ENCODE measurements at places on chromosomes 3 and 15. TPM values are rescaled to one million over a fixed set of nuclear protein-coding genes. Genes with fewer than 3 reads are reported as not detected.
A peak's percentile ranks its signal among the peaks of the same experiment; 100 is the strongest.

DNA sequence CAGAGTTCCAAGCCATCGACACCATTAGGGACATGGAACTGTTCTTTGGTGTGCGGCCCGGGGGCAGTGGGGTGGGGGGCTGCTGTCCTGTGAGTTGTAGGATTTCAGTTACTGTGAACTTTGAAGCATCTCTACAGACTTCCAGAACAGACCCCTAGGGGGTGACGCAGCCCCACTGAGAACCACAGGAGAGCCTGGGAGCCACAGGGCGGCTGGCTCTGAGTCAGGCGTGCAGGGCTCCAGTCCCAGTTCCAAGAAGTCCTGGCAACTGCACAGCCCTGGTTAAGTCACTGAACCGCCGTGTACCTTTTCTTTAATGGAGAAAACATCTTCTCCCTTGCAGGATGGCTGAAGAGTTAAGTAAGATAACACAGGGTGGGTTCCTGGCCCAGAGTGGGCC, 23.5 kb upstream of the LRTM1 start:
- DNase-seq = no peak
- no peak overlapping the region for H3K27ac ChIP-seq
- H3K36me3 ChIP-seq = no peaks in the 10 kb centered on the region
- H3K27me3 ChIP-seq = peaks cover 3% of the 10 kb centered on the region
- H3K4me3 ChIP-seq = no peak overlapping the region

DNA sequence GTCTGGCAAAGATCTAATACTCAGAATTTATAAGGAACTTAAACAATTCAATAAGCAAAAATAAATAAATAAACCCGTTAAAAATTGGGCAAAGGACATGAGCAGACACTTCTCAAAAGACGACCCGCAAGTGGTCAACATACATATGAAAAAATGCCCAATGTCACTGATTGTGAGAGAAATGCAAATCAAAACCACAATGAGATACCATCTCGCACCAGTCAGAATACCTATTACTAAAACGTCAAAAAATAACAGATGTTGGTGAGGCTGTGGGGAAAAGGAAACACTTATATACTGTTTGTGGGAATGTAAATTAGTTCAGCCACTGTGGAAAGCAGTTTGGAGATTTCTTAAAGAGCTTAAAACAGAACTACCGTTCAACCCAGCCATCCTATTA, 188.0 kb upstream of the MRPL3 start:
- DNase-seq = no peak
- H3K27me3 ChIP-seq = no peaks in the 10 kb centered on the region
- H3K36me3 ChIP-seq = no peaks in the 10 kb centered on the region

The KIAA1143 gene
- 9.3 TPM for polyA plus RNA-seq

The SKOR1 gene
- 0.03 TPM for polyA plus RNA-seq

The ARHGEF26 gene
- 1.4 TPM for polyA plus RNA-seq

- no peaks in the 10 kb centered on the region for H3K27me3 ChIP-seq
- peaks cover 52% of the 10 kb centered on the region for H3K4me1 ChIP-seq
- DNase-seq = no peak
These were observed 1.9 kb downstream of the SETD5 start for GRCh38 chr3:9399337-9399703.

DNA sequence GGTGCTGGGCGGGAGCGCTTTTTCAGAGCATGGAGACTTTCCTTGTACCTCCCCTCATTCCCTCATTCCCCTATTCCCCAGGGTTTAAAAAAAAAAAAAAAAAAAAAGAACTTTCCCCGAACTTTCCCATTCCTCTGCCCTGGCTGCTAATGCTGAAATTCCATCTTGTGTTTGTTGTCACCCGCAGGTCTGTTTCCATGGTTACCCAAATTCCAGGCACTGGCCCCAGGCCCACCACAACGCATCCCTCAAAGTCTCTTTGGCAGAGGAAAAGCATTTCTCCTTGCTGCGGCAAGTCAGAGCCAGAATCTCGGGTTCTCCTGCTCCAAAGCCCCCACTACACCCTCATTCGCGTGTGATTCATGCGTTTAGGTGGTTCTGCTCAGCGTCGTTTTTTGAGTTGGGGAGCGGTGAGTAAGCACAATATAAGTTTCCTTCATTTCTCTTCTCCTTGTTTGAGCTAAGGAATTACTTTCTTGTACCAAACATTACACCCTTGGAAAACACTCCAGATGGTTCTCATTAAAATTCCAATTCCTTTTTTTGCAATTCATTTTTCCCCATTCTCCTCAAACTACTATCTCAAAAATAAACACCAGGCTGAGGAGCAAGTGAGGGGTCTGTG, 21.6 kb downstream of the ANAPC13 start:
- H3K36me3 ChIP-seq = no peaks in the 10 kb centered on the region
- no peak for DNase-seq
- no peak overlapping the region for H3K4me3 ChIP-seq

The AADACL2 gene
- not detected for polyA plus RNA-seq

DNA sequence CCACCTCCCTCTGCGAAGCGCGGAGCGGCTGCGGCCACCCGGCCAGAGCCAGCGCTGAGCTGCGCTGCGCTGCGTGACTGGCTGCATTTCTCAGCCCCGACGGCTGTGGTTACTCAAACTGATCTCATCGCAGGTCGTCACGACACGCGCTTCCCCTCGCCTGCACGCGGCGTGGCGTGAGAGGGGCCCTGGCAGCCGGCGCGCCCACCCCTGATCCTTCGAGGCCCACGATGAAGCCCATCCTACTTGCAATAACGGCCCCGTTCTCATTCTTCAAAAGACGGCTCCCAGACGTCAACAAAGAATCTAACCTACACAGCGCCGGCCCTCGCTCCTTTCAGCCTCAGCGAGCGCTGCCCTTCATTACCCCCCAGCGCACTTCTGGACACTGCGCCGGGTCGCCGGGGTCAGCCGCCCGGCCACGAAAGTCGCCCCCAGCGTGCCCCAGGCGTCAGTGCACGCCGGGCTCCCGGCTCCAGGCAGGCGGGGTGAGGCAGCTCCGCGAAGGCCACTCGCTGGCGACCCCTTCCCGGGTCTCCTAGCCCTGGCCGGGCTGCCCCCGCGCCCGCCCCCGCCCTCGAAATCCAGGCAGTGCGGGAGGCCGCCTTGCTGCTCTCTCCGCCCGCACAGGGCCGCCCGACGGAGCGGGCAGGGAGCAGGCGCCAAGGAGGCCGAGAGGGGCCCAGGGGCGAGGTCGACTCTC, 9.9 kb upstream of the LEKR1 start:
- H3K4me1 ChIP-seq = peaks cover 71% of the 10 kb centered on the region
- no peaks in the 10 kb centered on the region for H3K36me3 ChIP-seq
- DNase-seq = no peak
- H3K27me3 ChIP-seq = no peaks in the 10 kb centered on the region
- H3K27ac ChIP-seq = peak overlapping the region; percentile 99
- H3K4me3 ChIP-seq = peak overlapping the region; percentile 54

- no peak overlapping the region for H3K4me3 ChIP-seq
- no peaks in the 10 kb centered on the region for H3K27me3 ChIP-seq
- no peaks in the 10 kb centered on the region for H3K36me3 ChIP-seq
- peak overlapping the region; percentile 57 for H3K27ac ChIP-seq
- no peak for DNase-seq
These were observed 332.7 kb upstream of the THBS1 start for GRCh38 chr15:39248204-39248603.

DNA sequence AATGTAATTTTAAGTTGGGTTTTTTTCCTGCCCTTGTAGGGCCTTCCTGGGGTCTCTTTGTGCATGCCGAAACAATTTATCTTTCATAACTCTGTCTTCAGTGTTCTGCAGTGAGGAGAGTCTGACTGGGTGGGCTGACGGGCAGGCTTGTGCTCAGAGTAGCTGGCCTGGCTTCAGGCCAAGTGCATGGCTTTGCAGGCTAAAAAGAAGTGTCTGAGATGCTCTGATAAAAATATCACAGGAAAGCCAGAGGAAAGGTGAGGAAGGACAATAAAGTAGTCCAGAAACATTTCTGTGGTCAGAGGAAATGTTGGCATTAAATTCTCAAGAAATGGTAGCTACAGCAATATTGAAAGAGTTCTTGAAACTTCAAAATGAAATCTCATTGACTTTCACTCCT, 25.5 kb downstream of the ST3GAL6 start:
- no peaks in the 10 kb centered on the region for H3K27me3 ChIP-seq
- no peaks in the 10 kb centered on the region for H3K36me3 ChIP-seq
- DNase-seq = no peak
- H3K4me1 ChIP-seq = peaks cover 18% of the 10 kb centered on the region

The USF3 gene
- 10.6 TPM for polyA plus RNA-seq

The ZNF280D gene
- 4.0 TPM for polyA plus RNA-seq

DNA sequence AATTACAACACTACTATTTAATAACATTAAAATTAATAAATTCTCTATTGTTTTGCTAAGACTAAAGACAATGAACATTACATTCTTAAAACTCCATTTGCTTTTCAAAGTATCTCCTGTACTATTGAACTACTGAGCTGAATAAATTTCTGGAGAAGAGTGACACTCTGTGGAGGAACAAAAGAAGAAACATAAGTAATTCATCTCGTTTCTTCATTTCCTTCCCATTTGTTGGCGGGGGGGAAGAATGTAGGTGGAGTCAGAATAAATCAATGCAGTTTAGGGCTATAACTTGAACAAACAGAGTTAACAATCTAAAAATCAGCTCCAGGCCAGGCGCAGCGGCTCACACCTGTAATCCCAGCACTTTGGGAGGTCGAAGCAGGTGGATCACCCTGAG, 32.7 kb downstream of the EFHB start:
- DNase-seq = no peak
- no peak overlapping the region for H3K27ac ChIP-seq
- H3K4me1 ChIP-seq = peaks cover 4% of the 10 kb centered on the region

- no peaks in the 10 kb centered on the region for H3K27me3 ChIP-seq
- no peak overlapping the region for H3K27ac ChIP-seq
- H3K36me3 ChIP-seq = no peaks in the 10 kb centered on the region
- H3K4me1 ChIP-seq = no peaks in the 10 kb centered on the region
- H3K4me3 ChIP-seq = no peak overlapping the region
- DNase-seq = no peak
These were observed 218.1 kb downstream of the CLSTN2 start for GRCh38 chr3:140152851-140153639.

DNA sequence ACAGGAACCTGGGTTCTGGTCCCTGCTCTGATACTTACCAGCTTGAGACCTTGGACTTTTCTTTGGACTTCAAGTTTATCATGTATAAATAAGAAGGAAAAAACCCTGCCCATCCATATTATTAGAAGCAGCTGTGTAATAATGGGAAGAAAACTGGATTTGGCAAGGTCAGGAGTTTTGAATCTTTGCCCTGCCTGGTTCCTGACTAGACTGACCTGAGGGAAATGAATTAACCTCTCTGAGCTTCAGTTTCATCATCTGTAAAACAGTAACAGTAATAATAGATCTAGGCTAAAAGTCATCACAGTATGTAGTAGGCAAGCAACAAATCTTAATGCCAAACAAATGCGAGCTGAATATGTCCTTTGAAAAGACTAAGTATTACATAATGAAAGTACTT, 68.8 kb downstream of the FSIP1 start:
- DNase-seq = no peak
- H3K27ac ChIP-seq = no peak overlapping the region
- no peak overlapping the region for H3K4me3 ChIP-seq
- no peaks in the 10 kb centered on the region for H3K27me3 ChIP-seq

GRCh38 chr3:8848696-8849131, 79.3 kb upstream of the OXTR start:
- no peak for DNase-seq
- H3K4me3 ChIP-seq = no peak overlapping the region
- no peak overlapping the region for H3K27ac ChIP-seq

GRCh38 chr3:102619361-102619760, 184.5 kb downstream of the ZPLD1 start:
- no peak for DNase-seq
- no peak overlapping the region for H3K27ac ChIP-seq
- H3K27me3 ChIP-seq = peaks cover 4% of the 10 kb centered on the region
- no peaks in the 10 kb centered on the region for H3K36me3 ChIP-seq
- no peaks in the 10 kb centered on the region for H3K4me1 ChIP-seq

- H3K27ac ChIP-seq = peak overlapping the region; percentile 55
- peaks cover 27% of the 10 kb centered on the region for H3K4me1 ChIP-seq
- peaks cover 73% of the 10 kb centered on the region for H3K36me3 ChIP-seq
- H3K27me3 ChIP-seq = no peaks in the 10 kb centered on the region
These were observed 94.8 kb downstream of the FLNB start for GRCh38 chr3:58102976-58103451.

The P2RY14 gene
- polyA plus RNA-seq = not detected

DNA sequence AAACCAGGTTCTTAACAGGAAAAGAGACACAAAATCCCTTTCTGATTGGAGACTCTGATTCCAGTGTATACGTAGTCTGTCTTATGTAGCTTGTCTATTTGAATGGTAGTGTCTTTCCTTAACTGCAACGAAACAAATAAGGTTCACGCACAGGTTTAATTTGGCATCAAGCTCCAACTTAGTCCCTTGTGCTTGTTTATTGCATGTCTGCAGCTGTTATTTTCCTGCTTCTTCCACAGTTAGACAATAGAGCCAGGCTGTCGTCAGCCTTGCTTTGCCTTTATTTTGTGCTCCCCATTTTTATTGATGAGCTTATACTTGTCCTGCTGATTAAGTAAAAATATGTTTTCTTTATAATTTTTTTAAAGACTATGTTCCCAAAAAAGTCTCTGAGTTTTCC, 152.7 kb upstream of the CDIN1 start:
- no peaks in the 10 kb centered on the region for H3K27me3 ChIP-seq
- DNase-seq = no peak
- H3K4me3 ChIP-seq = no peak overlapping the region

DNA sequence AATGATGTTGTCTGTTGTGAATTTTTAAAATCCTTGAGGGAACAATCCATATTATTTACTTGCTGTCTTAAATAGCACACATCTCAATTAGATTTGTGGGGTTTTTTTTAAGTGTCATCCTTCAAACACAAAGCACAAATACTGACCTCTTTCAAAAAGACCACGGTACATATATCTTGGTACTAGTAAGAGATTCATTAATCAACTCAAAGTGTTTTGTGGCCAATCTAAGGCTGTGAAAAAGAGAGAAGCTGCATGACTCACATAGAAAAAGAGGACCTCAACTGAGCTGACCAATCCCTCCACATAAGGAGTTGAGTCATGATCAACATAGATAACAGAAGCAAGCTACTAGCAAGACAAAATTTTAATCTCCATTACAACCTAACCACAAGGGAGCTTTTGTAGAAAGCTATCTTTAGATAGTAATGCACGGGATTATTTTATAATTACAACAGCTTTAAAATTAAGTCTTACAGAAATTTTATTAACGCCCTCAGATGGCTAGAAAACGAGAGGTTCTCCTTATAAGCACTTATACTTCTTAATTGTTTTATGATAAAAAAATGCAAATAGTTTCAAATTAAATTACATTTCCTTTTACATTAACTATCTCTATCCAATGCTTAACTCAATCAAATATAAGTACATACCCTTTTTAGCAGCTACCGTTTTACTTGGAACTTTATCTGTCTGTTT, 60.5 kb downstream of the TOP2B start:
- H3K27ac ChIP-seq = no peak overlapping the region
- H3K4me1 ChIP-seq = no peaks in the 10 kb centered on the region
- DNase-seq = no peak

The MITF gene
- 2.9 TPM for polyA plus RNA-seq
